ENCODE measurements at places on chromosomes 3 and 15. TPM values are rescaled to one million over a fixed set of nuclear protein-coding genes. Genes with fewer than 3 reads are reported as not detected.
A peak's percentile ranks its signal among the peaks of the same experiment; 100 is the strongest.

- DNase-seq, result no peak
Observed at GRCh38 chr3:69191516-69191915, 69.1 kb upstream of the LMOD3 start.

- DNase-seq, result no peak
Observed at GRCh38 chr3:151315136-151315535, 1.5 kb downstream of the GPR87 start.

SENP2 gene
- total RNA-seq, result 28.4 TPM

DNA sequence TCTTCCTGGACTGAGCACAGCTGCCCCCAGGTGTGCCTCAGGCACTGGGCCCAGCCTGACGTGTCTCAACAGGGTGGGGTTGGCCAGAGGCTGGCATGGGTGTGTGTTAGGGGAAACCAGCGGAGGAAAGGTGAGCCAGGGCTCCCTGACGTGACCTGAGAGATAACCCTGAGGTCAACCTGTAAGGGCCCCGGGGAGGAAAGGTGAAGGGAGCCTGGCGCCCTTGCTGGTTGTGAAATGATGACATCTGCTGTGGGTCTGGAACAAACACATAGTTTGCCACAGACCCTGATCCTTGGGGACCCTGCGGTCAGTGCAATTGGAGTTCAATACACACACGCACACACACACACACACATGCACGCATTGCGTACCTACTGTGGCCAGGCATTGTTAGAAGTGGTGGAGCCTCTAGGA lies 100.2 kb upstream of the TLE3 start:
- no peak for DNase-seq

DNA sequence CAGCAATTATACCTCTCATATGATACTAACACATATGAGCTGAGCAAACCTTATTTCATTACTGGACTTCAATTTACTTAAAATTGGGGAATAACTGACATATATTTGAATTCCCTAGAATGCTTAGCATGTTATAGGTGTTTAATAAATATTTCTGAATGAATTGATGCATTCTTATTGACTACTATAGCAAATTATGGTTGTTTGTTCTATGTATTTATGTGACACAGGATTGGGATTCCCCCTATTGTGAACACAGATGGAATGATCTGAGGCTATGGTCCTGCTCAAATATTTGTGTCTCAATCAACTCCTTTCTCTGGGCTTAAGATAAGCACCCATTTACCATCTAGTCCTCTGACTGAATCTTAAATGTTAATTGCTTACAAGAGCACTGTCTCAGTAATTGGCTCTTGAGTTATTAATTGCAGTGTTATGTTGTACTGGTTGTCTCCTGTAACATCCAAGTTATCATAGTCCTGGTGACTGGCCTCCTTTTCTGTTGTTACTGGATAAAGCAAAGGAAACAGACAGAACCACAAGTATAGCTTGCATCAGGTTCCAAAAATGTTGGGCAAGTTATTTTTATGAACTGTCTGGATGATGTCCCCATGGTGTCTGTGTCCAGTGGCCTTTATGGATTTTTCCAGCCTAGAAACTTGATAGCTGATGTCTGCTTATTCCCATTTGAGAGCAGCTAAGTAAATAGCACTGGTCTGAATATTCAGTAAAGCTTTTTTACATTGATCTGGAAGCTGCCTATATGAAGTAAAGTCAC lies 2.3 kb upstream of the UACA start:
- DNase-seq, result no peak

DNA sequence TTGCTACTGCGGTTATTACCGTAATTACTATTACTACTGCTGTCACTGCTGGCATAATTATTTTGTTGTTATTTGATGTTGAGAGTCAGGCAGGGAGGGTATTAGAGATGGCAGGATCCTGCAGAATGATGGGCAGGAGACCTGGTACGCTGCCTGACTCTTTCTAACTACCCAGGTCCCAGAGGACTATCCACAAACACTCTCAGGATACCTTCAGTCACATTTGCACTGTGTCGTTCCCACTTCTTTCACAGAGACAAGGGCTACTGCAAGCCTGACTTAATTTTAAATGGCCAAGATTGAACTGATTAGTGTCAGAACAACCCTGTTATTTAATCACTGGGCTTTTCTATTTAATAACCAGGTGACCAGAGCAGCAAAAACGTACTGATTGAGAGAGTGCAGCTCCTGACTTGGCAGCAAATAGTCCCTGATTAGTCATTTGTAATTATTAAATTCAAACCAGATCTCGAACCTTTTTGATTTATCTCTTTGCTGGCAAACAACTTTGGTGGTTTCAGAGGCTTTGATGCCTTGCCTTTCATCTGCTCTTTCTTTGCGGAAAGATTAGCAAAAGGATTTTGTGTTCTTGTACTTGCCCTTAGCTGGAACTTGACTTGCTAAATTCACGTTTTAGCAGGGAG lies 88.8 kb upstream of the ARHGEF3 start:
- no peak for DNase-seq

DNA sequence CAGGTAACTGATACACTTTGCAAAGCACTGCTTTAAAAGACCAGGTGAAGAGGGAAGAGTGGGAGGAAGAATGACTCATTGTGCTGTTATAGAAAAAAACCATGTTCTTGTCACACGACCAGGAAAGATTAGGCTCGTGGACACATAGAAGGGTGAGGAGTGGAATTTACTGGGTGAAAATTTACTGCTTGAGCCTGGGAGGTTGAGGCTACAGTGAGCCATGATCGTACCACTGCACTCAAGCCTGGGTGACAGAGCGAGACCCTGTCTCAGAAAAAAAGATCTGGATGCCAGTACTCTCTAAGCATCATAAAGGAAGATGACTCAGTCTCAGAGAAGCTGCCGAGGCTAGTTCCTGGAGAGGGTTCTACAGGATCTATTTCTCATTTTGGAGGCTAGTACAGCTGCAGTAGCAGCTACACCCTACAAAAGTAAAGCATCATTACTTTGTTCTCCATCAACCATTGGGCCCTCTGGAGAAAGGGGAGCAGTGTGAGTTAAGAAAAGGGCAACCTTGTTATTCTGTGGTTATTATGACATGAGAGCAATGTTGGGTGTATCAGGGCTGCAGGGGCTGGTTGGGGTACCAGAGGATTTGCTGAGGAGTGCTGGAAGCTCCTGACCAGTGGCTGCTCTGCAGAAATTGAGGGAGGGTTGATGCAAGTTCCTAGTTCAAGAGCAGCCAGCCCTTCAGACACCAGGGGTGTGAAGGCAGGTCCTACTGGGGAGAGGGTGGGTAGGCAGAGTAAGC lies 75.4 kb downstream of the CMTM8 start:
- DNase-seq, result no peak

GPD1L gene
- total RNA-seq, result 122 TPM

- DNase-seq, result no peak
Observed at GRCh38 chr3:158111861-158112260, 2.0 kb downstream of the RSRC1 start.

DNA sequence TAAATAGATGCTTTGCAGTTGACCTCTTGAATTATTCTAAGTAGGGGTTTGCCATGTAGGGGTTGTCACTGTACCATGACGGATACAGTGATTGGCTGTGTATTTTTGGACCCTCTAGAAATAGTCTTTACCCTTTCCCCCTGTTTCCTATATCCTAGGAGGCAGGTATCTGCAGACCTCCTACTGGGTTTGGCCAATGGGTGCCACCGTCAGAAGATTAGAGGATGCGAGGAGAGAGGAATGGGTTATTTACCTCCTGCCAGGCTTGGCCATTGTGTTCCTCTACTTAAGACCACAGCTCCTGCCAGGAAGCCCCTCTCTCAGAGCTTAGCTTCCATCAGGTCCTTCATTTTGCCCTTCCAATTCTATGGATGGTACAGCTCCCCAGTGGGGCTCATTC lies 40.2 kb upstream of the CLRN1 start:
- DNase-seq, result no peak

DNA sequence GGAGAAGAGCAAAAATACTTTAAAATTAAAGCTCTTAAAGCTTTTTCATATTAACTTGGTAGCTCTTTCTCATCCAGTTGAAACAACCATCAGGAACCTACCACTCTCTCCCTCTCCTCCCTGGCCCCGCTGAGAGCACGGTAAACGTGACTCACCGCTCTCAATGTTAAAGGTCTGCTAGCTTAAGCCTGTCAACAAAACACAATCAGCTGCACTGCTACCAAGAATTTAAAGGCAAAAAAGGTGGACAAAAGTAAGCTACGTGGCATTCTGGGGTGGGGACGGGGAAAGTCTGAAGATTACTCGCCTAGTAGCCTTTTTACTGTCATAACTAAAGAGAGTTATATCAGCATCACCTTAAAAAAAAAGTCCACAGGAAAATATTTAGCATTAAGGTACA lies 8.4 kb upstream of the GP5 start:
- DNase-seq, result no peak

GRCh38 chr3:4332991-4333390 lies 29.8 kb downstream of the SETMAR start:
- DNase-seq, result no peak

BFSP2 gene
- not detected for total RNA-seq

DNA sequence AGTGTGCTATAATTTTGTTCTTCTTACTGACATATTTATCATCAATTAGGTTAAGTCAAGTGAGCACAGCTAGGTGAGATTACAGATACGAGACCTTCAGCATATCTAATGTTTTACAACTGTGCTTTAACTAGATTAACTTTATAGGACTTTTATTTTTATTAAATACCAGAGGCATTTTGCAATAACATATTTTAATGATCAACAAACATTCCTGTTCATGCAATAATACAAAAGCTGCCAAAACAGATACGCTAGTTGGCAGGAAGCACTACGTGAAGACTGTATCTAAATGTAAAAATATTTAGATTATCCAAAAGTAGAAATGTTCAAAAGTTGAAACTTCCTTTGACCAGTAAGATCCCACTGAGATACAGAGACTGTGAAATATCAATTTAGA lies 139.1 kb downstream of the CBLB start:
- DNase-seq, result no peak

STRA6 gene
- total RNA-seq, result not detected

PLCH1 gene
- total RNA-seq, result 13.2 TPM

MYLK gene
- total RNA-seq, result 175 TPM

- DNase-seq, result no peak
Observed at GRCh38 chr15:73575636-73576247, 57.4 kb downstream of the NPTN start.

DNA sequence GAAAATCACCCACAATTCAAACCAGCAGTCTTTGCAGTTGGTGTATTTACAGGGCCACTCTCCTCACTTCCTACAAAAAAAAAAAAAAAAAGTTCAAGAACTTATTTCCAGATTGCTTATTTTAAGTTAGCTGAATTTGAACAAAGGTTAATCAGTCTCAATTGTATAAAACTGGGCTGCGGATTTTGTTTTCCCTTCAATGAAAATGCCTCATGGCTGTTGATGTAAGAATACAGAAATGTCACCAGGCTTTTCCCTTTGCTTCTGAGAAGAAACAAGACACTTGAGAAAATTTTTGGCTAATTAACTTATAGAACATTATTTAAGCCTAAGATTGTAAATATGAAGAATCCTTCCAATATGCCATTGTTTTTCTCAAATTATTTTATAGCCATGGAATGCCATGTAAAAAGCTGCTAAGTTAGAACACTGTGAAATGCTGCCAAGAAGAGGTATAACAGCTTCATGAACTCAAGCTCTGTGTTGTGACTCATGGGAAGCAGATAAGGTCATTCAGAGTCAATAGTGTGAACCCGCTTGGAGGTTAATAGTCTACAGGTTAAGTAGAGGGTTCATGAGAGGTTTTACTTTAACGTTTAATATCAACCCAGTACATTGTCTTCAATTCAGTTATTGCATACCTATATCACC lies 84.3 kb upstream of the ABI3BP start:
- DNase-seq, result no peak

DNA sequence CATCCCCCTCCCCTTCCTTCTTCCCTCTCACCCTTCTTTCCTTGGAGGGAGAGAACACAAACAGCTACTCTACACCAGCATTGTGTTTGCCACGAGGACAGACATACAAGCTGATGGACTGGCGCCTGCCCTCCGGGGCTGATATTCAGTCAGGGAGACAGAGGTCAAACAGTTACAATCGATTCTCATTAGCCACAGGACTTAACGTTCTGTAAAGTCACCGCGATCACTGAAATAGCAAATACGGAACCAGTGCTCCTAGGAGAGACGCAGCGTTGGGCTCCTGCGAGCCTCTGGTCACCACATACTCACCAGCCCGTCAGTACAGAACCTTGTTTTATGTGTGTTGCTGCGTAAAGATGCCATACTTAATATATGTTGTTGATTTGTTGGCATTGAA lies 108.8 kb downstream of the LRRK1 start:
- DNase-seq, result no peak

- DNase-seq, result peak; percentile 88
Observed at GRCh38 chr3:72665701-72666446, 182.4 kb downstream of the SHQ1 start.

WDR5B gene
- total RNA-seq, result 3.4 TPM

CD80 gene
- total RNA-seq, result 0.41 TPM

RBP2 gene
- total RNA-seq, result 1.5 TPM

DNA sequence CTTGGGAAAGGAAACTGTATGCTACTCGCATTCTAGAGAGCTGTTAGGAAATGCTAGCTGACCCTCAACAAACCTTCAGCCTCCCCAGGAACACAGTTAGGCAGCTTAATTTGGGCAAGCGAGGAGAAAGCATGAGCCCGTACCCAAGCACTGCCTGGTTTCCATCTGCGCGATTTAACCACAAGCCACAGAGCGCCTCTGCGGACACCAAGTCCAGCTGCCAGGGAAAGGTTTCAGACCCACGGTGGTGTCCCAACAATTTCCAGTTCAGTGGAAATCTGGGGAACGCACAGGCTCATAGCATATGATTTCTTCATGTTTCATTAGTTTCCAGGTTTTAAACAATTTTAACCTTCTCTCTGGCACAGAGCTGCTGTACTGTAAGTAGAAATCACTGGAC lies 617.6 kb downstream of the FHIT start:
- no peak for DNase-seq

Measured in mucosa of descending colon (tissue), 3 donors.